ENCODE measurements at places on chromosomes 3 and 15.
A peak's percentile ranks its signal among the peaks of the same experiment; 100 is the strongest.

DNA sequence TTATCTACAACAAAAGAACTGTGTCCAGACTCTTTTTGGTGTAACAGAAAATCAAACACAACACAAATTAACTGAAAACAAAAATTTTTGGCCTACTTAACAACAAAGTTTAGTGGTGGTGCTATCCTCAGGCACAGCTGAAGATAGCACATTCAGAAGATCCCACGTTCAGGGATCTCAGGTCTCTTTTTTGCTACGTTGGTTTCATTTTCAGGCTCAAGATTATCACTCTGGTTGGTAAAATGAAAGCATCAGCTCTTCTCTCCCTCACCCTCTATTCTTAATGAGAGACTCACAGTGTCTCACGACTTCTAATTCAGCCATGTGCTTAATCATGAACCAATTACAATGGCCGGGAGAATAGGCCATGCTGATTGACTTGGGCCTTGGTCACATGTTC is 146.9 kb upstream of the PTPRG start:
- DNase-seq, result no peak

DNA sequence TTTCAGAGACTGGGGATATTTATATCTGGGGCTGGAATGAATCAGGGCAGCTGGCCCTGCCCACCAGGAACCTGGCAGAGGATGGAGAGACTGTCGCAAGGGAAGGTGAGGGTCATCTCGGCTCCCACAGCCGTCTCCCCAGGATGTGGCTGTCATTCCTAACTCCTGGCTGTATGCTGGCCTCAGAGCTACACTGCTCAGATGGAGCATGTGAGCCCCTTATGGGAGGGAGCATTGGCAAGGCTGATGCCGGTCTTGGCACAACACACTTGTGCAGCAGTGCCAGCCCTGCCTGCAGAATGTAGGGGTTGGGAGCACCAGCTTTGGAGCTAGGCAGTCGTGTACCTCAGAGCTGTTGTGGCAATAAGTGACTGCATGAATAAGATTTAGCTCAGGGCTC is 5.2 kb downstream of the RCCD1 start:
- no peak for DNase-seq

GRCh38 chr3:46091741-46092701 is 64.7 kb upstream of the XCR1 start:
- no peak for DNase-seq

GRCh38 chr15:88648357-88649214 is 9.8 kb downstream of the ISG20 start:
- no peak for DNase-seq

GRCh38 chr3:62139957-62140356 is 233.4 kb downstream of the FEZF2 start:
- DNase-seq, result no peak

DNA sequence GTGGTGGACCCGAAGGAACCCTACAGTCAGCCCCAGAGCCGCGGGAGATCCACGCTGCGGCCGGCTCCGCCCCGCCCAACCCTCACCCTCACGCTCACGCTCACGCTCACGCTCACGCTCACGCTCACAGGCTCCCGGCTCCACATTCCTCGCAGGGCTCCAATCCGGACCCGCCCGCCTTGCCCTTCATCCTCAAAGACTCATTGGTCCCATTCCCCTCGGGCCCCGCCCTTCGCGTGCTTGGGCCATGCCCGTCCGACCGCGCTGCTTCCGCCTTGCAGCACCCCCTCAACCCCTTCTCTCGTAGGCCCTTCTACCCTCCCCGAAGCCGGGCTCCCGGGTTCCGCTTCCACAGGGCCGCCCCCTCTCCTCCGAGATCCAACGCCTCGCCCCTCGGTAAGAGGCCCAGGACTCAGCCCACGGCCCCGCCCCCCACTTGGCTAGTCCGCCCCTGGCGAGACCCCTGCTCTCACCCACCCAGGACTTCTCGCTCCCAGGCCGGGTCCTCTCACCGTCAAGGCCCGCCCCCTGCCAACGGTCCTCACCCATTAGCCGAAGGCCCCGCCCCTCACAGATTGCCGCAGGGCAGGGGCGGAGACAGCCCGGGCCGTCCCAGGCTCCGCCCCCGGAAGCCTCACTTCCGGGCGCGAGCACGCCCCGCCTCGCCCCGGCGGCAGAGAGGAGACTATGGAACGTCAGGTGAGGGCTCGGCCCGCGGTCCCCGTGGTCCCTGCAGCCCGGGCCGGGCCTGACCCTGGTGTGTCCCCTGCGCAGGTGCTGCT is at the start of gene APEH:
Gene APEH (plus strand): TSS at position 637 of the 782 bp plus-strand sequence. CDS start 51 bp downstream, at position 688.
- peak; percentile 97 for DNase-seq

GRCh38 chr15:72423256-72423655 is 25.2 kb downstream of the TMEM202 start:
- no peak for DNase-seq

- DNase-seq, result no peak
These were observed 19.9 kb downstream of the PLA2G4F start for GRCh38 chr15:42136513-42136912.

DNA sequence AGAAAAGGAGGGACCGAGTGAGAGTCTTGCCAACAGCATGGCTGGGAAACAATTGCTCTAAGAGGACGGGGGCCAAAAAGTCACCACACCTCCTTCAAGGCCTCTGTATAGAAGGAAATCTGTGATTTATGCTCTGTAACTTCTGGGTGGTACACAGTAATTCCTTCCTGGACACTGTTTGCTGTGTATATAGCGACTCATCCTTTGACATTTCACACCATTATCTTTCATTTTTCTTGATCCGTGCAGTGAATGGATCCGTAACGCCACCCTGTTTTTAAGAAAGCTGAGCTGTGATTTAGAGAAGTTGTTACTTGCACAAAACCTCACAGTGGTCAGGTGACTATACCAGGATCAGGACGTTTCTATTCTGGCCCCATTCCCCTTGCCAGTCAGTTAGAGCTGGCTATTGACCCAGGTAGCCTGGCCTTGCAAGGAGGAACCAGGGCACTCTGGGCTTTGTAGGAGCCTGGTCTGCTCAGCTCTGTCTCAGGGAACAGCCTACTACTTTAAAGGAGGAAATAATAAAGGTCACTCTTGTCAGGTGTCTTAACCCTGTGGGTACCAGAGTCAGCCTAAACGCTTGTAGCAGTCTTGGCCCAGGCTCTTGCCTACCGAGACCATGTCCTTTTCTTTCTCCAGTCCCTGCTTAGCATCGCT is 86.5 kb upstream of the MYZAP start:
- DNase-seq, result no peak

GRCh38 chr15:38208779-38209178 is 43.9 kb upstream of the SPRED1 start:
- no peak for DNase-seq

DNA sequence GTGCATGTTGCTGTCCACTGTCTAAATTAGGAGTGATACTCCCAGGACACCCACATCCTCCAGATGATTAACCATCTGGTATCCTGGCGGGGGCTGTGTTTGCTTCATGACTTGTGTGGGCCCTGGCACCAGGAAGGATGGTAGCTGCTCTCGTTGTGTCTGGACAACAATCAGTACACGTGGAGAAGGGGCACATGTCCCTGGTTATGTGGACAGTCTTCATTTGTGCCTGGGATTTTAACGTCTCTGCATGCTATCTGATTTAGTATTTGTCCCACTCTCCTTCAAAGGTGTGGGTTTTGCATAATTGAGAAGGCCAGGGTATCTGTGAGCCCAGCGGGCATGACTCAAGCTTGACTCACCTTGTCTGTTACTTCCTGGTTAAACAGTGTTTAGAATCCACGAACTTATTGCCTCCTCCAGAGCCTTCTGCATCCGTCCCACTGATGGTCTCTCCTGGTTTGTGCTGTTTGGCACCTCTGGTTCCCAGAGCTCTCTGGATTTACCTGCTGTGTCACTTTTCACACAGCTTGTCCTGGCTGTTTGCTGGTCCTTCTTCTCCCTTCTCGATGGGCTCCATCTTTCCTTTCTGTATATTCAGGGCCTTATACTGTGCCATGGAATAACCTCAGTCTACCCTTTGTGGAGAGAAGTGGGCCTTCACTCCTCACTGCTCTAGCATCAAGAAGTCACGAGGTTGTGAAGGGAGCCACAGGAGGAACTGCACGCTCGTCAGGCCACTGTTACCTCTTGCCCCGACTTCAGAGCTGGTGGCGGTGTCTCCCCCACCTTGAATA is 32.5 kb downstream of the ARNT2 start:
- no peak for DNase-seq

DNA sequence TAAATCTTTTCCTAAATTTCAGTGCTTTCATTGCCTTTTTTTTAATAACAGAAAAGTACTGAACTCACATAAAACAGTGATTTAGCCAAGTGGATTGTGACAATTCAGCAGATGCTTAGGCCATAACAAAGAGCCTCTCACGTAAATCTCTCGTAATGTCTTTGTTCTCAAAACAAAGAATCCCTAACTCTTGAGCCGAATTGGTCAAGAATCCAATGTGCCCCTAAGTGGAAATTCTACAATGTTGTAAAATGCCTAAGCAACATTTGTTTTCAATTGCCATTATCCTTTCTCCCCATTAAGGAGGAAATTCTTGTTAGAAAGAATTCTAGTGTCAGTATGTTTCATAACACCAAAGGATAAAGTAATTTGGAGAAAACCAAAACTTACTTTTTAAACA is 235.7 kb upstream of the THBS1 start:
- DNase-seq, result no peak

DNA sequence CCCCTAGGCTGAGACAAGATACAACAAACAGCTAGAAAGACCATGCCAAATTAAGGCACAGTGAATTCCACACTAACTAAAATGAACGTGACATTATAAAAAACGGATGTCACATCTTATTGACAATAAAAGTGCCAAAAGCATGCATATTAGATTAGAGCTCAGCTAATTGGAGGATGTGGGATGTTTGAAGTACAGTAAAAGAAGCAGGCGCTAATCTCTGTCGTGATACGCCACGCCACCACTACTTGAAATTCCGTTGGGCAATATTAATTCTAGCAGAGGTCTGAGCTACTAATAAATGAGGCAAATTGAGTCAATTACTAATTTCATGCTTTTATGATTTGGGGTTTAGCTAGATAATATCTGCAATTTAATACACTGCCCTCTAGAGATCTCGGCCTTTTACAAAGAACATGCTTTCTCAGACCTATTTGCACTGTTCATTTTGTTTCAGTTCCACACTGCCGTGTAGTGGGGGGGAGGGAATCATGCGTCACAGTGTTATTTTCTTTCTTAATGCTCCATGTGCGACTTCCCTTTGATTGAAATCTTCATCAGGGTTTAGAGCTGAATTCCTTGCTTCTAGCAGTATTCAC is 52.9 kb upstream of the ROBO2 start:
- no peak for DNase-seq

GRCh38 chr3:10440684-10441083 is 64.7 kb downstream of the ATP2B2 start:
- no peak for DNase-seq

DNA sequence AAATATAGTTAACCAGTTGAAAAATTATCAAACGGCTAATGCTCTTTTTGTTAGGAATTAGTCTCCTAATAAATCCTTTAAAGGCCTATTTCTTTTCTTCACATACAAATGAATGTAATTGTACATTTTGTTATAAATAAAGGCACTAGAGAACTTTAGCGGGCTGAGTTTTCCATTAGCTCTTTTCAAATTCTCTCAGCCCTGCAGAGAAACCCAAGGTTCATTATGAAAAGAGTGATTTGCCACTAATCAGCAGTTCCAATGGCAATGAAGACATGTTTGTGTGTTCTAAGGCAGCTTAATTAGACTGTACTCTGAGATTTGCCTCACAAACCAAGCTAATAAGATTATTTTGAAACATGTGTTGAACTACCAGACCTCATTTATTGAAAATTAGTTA is 64.6 kb upstream of the P2RY1 start:
- no peak for DNase-seq

DNA sequence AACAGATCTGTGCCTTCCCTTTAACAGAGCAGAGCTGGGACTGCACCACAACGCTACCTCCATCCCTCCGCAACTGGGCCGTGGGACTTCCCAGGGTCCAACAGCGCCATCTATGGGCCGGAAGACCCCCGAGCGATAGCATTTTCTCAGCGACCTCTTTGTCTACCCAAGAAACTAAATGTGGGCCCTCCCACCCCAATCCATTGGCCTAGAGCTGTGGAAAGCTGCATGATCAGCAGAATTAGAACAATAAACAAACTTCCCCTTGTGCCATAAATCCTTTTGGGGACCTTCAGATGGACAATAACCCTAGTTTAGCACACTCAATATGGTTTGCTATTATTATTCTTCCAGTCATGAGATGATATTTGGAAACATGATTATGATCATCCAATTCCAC is 74.8 kb upstream of the NTRK3 start:
- DNase-seq, result no peak

GRCh38 chr3:123781138-123781537 is 103.0 kb downstream of the MYLK start:
- DNase-seq, result no peak

DNA sequence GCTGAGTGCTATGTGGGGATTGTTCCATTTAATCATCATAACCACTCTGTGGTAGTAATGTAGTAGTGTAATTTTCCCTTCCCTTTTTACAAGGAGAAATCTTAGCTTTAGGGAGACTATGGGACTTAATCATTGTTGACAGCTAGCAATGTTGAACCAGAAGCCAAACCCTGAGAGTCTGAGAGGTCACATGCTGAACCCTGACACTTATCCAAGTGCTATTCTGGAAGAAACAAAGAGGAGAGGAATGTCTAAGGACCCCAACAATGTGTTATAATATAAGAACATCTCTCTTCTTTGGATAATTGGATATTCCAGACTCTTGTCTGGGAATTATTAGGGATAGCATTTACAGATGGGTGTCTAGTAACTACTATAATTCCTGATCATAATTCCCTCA is 58.4 kb downstream of the GAP43 start:
- DNase-seq, result no peak

GRCh38 chr15:63405683-63406390 is 24.2 kb upstream of the CA12 start:
- no peak for DNase-seq

GRCh38 chr3:128483657-128484403 is 9.2 kb downstream of the GATA2 start:
- DNase-seq, result no peak

- DNase-seq, result no peak
These were observed 156.7 kb upstream of the SMAD3 start for GRCh38 chr15:66908744-66909095.

- DNase-seq, result no peak
These were observed 37.2 kb downstream of the SSUH2 start for GRCh38 chr3:8607234-8608040.

- DNase-seq, result no peak
These were observed 15.1 kb downstream of the GMNC start for GRCh38 chr3:190847436-190847835.

- no peak for DNase-seq
These were observed 47.9 kb downstream of the TLE3 start for GRCh38 chr15:70049701-70050301.

GRCh38 chr3:4716706-4717362 is 223.7 kb downstream of the ITPR1 start:
- no peak for DNase-seq

DNA sequence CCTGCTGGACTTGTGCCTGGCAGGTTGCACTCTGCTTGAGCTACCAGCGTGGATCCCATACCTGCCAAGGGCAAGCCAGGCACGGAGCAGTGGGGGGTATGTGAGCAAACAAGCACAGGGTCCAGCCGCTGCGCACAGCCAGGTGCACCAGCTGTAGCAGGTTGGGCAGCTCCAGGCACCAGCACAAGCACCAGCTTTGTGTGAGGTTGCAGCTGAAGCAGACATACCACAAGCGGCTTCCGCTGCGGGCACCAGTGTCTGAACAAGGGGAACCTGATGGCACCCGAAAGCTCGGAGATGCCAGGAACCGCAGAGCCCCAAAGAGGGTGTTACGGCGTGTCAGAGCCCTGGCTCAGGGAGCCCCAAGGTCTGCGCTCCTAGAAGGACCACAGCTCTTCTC is 472.7 kb upstream of the ARL6 start:
- no peak for DNase-seq

GRCh38 chr3:85881833-85882393 is 923.1 kb downstream of the CADM2 start:
- no peak for DNase-seq

- DNase-seq, result no peak
These were observed 665.0 kb upstream of the CBLB start for GRCh38 chr3:106533788-106534160.

Data from stimulated activated CD8-positive, alpha-beta memory T cell treated with anti-CD3 and anti-CD28 coated beads, Interleukin-15, amount 100 ng/mL, for 4 hours (primary cell).